ENCODE measurements at places on chromosomes 4 and X. TPM values are rescaled to one million over a fixed set of nuclear protein-coding genes. Genes with fewer than 3 reads are reported as not detected.

Gene MTNR1A
- not detected for total RNA-seq

Gene RNF212
- 0.09 TPM for total RNA-seq

Gene HTR2C
- total RNA-seq = not detected

Gene AMTN
- not detected for total RNA-seq

Gene RPA4
- 0.63 TPM for total RNA-seq

All from bronchial smooth muscle cell (primary cell).